ENCODE measurements at places on chromosomes 2 and 18.

DNA sequence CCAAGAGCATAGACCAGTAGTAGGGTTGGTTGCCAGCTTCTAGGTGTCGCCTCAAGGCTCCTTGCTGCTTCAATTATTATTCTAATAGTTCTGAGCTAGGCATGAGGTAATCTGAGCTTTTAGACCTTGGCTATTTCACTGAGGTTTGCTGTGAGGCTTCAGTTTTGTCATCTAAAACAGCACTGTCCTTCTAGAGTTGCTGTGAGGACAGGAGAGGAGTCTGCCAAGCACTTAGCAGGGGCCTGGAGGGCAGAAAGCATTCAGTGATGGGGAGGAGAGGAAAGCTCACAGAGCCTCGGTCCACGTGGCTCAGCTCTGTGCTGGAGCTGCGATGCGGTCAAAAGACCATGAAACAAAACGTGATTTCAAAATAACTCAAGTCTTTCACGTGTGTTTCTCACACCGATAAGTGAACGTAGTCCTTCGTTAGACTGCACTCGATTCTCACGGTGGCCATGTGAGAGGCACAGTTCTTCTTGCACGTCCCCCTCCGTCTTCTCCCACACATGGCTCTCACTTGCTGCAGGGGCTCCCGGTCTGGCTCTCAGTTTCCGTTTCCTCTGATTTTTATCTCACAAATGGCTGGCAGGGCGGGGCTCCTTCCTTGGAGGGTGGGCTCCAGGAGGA lies 113.7 kb downstream of the B3GNT2 start:
- no peak for DNase-seq

DNA sequence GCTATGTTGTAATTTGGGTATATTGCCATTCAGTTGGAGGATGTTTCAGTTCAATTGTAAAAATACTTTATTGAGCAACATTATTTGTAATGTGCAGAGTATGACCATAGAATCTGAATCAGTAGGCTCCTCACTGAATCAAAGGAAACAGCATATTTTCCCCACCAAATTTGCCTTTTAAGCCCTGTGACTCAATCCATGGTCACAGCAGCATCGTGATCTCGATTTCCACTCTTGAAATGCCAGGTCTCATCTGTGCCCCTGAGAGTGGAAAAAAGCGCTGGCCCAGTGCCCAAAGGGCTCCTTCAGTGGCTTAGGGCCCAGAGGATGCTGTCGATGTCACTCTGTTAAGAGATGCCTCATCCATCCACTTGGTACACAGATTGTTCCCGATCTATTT lies 57.5 kb downstream of the FHOD3 start:
- DNase-seq = peak; percentile 48

- no peak for DNase-seq
These were observed 11.2 kb downstream of the CASP10 start for GRCh38 chr2:201194097-201194496.

- no peak for DNase-seq
These were observed 166.3 kb downstream of the MREG start for GRCh38 chr2:215847056-215847455.

DNA sequence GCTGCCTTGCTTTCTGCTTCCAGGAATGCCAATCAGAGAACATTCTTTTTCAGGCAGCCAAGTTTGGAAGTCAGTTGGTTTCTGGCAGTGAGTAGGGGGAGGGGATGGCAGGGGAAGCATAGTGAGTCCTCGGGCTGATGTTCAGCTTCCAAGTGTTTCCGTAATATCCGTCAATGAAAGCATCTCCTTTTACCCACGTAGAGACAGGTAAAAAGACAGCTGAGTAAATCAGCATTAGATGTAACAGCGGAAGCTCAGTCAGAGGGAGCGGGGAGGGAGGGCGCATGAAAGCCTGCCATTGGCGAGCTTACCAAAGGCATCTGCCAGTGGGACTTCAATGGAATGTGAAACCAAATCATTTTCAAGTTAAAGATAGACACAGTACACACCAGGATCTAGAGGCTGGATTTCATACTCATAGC lies 117.1 kb upstream of the DTNA start:
- DNase-seq = peak; percentile 35

Measured in fibroblast of skin of left quadriceps (primary cell).